ENCODE measurements at places on chromosomes 3 and 15. TPM values are rescaled to one million over a fixed set of nuclear protein-coding genes. Genes with fewer than 3 reads are reported as not detected.

DNA sequence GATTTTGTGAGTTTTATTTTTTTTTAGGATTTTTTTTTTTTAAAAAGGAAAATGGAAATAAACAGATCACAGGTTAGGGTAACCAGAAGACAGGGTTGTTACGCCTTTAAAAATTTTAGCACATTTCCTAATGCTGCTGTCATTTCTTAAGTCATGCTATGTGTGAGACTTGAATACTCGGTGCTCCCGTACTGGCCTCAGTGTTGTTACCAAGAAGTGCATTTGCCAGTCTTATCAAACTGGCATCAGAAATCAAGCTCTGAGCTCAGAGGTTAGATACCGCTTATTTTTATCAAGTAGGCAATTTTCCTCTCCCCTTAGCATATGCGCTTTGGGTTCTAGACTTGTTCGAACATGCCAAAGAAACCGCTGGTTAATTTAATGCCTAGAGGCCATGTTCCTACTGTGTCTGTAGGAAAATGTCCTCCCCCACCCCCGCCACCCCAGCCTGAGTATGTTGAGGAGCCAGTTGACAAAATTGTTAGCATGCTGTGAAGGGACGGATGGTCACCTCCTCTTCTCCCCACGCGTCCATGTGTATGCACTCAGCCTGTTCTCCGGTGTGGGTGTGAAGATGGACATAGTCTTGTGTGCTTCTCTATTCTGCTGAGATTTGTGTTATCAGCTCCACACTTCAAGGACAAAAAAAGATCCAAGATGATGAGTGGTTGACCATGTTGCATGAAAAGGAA lies 88.9 kb downstream of the ITPR1 start:
- no peak for DNase-seq

Gene C3orf22
- total RNA-seq, result not detected

Gene IQCF2
- total RNA-seq, result not detected

GRCh38 chr3:45075821-45076625 lies 49.9 kb downstream of the CLEC3B start:
- DNase-seq, result no peak

DNA sequence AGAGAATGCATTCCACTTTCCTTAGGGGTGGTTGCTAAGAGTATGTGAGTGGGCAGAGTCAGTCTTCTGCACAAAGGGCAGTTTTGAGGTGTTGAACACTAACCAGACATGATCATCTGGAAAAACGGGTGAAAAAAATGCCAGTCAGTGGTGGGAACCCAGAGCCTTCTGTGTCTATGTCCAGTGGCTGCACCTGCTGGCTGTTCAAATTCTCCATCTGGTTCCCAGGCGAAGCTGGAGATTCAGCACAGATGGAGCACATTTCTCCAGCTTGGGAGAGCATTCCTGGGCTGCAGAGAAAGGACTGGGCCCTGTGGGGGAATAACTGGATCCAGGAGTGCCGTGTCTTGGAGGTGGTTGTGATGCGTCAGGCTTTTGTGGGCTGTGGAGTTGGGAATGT lies 74.1 kb downstream of the TRAK1 start:
- DNase-seq, result no peak

- no peak for DNase-seq
Observed at GRCh38 chr15:65217526-65218482, 6.5 kb upstream of the CILP start.

DNA sequence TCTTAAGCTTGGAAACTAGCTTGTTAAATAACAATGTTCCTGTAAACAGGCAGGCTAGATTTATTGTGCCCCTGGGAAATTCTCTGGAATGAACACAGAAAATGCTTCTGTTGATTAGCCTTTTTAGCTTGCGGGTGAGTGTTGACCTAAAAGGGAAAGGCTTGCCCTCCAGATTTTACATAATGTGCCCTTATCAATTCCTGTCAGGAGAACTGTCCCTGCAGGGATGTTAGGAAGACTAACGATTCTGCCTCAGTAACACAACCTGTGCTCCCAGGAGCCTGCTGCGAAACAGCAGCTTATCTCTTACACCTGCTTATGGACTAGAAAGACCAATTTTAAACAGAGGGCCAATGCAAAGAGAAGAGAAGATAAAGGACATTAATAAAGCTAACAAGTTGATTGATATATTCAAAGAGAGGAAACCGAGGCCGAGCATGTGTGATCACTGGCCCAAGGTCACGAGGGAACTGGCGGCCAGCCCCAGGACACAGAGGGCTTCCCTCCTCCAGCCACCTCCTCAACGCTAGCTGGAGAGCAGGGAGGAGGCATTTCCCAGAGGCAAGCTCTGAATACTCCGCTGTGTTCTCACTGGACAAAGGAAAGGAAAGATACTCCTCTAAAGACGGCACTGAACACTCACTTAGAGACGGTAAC lies 48.4 kb upstream of the TJP1 start:
- no peak for DNase-seq

Gene CX3CR1
- total RNA-seq, result not detected

Gene OXSR1
- 29.8 TPM for total RNA-seq

DNA sequence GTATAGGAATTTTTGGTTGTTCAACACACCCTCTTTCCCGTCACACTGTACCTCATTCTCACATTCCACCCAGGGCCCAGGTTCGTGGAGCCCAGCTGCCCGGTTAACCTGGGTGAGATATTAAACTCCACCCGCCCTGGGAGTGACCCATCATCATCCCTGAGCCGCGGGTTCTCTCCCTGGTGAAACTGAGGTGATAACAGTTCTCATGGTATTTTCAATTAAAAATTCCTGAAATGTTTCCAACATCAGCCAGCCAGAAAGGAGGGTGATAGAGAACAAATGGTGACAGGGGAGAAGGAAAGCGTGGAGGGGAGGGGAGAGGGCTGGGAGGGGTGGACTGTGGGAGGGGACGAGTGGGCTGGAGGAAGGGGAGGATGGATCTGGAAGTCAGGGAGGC lies 148.8 kb downstream of the ALDH1A2 start:
- no peak for DNase-seq

- no peak for DNase-seq
Observed at GRCh38 chr3:60289341-60290121, 961.7 kb downstream of the FHIT start.

GRCh38 chr3:130929804-130930203 lies 35.9 kb downstream of the ATP2C1 start:
- no peak for DNase-seq

DNA sequence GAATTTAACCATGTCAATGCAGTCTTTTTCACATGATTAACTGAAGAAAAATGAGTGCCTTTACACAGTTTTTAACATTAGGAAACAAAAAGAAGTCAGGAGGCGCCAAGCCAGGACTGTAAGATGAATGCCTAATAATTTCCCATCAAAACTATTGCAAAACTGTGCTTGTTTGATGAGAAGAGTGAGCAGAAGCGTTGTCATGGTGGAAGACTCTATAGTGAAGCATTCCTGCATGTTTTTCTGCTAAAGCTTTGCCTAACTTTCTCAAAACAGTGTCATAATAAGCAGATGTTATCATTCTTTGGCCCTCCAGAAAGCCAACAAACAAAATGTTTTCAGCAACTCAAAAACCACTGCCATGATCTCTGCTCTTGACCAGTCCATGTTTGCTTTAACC lies 156.8 kb upstream of the CDIN1 start:
- no peak for DNase-seq

GRCh38 chr3:45665101-45665572 lies 24.1 kb upstream of the SACM1L start:
- DNase-seq, result no peak

- no peak for DNase-seq
Observed at GRCh38 chr3:30356866-30357753, 249.3 kb upstream of the TGFBR2 start.

DNA sequence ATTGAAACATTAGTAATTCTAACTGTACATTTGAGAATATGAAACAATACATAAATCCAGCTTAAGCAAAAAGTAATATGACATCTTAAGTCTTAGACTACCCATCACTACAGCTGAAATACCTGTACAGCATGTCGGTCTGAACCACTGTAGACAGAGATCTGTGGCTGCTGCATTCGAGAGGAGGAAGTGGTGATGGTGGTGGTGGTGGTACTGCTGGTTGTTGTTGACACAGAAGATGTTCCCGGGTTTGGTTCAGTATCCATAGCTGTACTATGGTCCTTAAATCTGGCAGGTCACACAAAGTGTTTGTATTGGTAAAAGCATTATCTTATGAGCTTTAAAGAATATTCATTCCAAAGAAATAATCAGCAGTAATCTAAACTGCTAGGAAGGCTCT lies 2.9 kb downstream of the PHC3 start:
- no peak for DNase-seq

Gene COMMD2
- 21.1 TPM for total RNA-seq

DNA sequence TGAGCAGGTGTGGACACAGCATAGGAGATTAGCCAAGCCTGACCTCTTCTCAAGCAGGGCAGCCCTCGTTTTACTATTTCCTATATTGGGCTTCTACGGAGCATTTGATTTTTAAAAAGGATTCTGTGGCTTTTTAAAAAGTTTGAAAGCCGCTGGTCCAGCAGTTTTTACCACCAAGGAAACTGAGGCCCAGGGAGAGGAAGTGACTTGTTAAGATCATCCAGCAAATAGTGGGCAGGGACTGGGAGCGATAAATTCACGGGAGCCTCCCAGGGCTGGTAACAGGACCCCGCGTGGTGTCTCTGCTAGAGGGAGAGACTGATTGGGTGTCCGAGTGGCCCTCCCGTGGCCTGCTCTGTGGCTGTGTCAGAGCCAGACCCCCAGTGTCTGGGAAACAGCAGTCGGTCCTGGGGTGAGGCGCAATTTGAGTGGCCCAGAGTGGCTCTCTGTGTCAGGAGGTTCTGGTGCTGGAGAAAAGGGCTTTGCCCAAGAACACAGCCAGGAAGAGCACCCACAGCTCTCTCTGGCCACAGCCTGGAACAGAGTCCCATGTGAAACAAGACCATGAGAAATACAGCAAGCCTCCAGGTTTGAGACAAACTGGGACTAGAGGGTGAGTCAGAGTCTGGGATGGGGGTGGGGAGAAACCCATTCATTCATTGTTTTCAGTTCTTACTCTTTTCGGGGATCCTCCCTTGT lies 4.2 kb downstream of the FURIN start:
- no peak for DNase-seq

Gene PLSCR4
- total RNA-seq, result 97.8 TPM

GRCh38 chr15:48010316-48010715 lies 110.5 kb upstream of the SLC24A5 start:
- DNase-seq, result no peak

DNA sequence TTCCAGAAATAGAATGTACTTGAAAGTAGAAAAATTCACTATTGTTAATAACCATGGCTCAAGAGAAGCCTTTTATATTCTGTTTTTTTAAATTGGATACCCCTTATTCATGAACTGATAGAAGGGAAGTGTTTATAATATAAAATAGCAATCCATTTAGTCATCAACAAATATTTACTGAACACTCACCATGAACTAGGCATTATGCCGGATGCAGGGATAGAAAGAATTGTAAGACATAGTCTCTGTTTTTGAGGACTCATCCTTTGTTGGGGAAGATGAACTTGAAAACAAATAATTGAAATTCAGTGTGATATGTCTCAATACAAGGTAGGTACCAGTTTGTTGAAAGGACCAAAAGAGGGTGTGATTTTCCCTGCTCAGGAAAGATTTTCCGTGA lies 160.9 kb upstream of the SATB1 start:
- DNase-seq, result no peak

DNA sequence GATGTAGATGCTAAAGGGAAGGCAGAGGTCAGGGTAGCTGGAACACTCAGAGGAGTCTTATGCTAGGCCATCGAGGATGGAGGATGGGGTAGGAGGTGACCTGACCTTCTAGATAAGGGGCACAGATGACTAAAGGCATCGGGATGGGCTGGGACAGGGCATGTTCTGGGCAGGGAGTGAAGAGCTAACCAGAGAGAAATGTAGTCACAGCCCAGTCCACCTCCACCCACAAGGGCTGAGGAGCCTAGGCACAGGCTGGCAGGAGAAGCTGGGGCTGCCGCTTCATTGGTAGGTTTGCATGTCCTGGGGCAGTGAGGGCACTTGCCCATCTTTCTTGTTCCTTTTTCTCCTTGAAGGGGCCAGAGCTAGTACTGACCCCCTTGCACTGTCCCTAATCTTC lies 12.6 kb downstream of the CLK3 start:
- no peak for DNase-seq

- no peak for DNase-seq
Observed at GRCh38 chr15:58053315-58054153, 12.0 kb downstream of the ALDH1A2 start.

Gene IGSF10
- total RNA-seq, result 6.1 TPM
